ENCODE measurements at places on chromosomes 7 and 10. TPM values are rescaled to one million over a fixed set of nuclear protein-coding genes. Genes with fewer than 3 reads are reported as not detected.

Gene CDHR1
- under 0.01 TPM for total RNA-seq

Gene DYNC1I1
- 1.5 TPM for total RNA-seq

Gene ATOH7
- total RNA-seq: not detected

Gene CCDC146
- total RNA-seq: 1.2 TPM

Gene CDK6
- total RNA-seq: 36.5 TPM

Gene PRF1
- not detected for total RNA-seq

Gene AKR1D1
- total RNA-seq: 0.07 TPM

All from smooth muscle cell of the pulmonary artery (primary cell).